ENCODE measurements at places on chromosomes 7 and 10.

- no peak for DNase-seq
Observed at GRCh38 chr10:59098831-59099452, 77.5 kb upstream of the PHYHIPL start.

DNA sequence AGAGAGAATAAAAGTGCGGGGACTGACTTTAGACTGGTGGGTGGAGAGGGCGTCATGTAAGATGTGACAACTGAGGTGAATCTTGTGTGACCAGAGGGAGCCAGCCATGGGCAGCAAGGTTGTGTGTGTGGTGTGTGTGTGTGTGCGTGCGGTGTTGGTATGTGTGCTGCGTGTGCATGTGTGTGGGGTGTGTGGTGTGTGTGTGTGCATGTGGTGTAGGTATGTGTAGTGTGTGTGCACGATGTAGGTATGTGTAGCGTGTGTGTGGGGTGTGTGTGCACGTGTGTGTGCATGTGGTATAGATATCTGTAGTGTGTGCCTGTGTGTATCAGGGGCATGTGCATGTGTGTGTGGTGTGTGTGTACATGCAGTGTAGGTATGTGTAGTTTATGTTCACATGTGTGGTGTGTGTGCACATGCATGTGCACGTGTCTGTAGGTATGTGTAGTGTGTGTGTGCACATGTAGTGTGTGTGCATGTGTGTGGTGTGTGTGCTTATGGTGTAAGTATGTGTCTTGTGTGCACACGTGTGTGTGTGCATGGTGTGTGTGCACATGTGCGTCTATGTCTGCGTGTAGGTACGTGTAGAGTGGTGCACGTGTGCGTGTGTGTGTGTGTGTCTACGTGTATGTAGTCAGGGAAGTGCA lies 312.3 kb upstream of the MKI67 start:
- DNase-seq = no peak

GRCh38 chr7:410395-410910 lies 109.2 kb downstream of the PDGFA start:
- DNase-seq = no peak

DNA sequence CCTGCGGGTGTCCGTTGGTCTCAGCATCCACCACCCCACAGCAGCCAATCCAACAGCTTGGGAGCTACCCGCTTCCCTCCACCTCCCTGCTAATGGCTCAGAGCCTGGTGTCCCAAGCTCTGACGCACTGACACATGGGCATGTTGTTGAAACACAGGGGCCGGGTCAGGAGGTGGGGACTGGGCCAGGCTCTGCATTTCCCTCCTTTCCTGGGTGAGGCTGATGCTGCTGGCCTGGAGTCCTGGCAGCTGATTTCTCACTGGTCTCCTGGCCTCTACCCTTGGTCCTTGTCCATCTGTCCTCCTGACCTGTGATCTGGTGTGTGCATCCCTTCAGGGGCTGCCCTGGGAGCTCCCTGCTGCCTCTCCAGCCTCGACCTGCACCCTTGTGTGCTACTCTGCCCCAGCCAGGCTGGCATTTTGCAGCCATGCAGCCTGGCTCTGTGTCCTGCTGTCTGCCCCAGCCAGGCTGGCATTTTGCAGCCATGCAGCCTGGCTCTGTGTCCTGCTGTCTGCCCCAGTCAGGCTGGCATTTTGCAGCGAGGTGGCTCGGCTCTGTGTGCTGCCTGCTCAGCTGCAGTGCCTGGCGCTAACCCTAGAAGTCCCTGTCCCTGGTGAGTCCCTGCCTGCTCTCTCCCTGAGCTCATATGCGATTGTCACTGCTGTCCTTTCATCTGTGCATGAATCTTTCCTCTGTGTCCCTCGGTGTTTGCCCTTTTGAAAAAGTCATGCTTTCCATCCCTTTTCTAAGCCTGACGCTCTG lies 14.0 kb downstream of the AMZ1 start:
- peak; percentile 55 for DNase-seq

GRCh38 chr7:88789480-88790064 lies 6.0 kb downstream of the TEX47 start:
- peak; percentile 46 for DNase-seq

GRCh38 chr10:6136215-6137201 lies 47.7 kb downstream of the RBM17 start:
- peak; percentile 58 for DNase-seq

GRCh38 chr10:20936396-20936795 lies 39.3 kb upstream of the NEBL start:
- no peak for DNase-seq

GRCh38 chr10:114000457-114001010 lies 43.1 kb upstream of the ADRB1 start:
- no peak for DNase-seq

- peak; percentile 76 for DNase-seq
Observed at GRCh38 chr7:42247301-42247700, 10.3 kb upstream of the GLI3 start.

Data from fibroblast of pulmonary artery (primary cell).